ENCODE measurements at places on chromosomes 7 and 10. TPM values are rescaled to one million over a fixed set of nuclear protein-coding genes. Genes with fewer than 3 reads are reported as not detected.

Gene FAM24B
- total RNA-seq = 6.8 TPM

Gene FXYD4
- 0.71 TPM for total RNA-seq

GRCh38 chr10:93081834-93082233 is 8.1 kb downstream of the CYP26A1 start:
- DNase-seq = no peak

Gene PPP1R17
- total RNA-seq = not detected

DNA sequence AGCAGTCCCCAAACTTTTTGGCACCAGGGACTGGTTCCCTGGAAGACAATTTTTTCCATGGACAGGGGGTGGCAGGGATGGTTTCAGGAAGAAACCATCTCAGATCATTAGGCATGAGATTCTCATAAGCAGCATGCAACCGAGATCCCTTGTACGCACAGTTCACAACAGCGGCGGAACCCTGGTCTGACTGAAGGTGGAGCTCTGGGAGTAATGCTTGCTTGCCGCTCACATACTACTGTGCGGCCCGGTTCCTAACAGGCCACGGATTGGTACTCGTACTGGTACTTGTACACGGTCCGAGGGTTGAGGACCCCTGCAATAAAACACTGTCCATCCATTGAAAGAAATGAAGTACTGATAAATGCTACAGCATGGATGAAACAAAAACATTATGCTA is 32.8 kb downstream of the MKRN1 start:
- DNase-seq = no peak

- DNase-seq = no peak
These were observed 81.5 kb upstream of the PDGFA start for GRCh38 chr7:601036-601594.

GRCh38 chr10:72292223-72292691 is 18.5 kb downstream of the DDIT4 start:
- peak; percentile 91 for DNase-seq

Gene CRTAC1
- 0.20 TPM for total RNA-seq

Gene ARMC3
- total RNA-seq = 2.6 TPM

Gene CNNM1
- not detected for total RNA-seq

Gene SUMF2
- total RNA-seq = 173 TPM

GRCh38 chr10:45063591-45064231 is 63.0 kb downstream of the ZNF22 start:
- no peak for DNase-seq

DNA sequence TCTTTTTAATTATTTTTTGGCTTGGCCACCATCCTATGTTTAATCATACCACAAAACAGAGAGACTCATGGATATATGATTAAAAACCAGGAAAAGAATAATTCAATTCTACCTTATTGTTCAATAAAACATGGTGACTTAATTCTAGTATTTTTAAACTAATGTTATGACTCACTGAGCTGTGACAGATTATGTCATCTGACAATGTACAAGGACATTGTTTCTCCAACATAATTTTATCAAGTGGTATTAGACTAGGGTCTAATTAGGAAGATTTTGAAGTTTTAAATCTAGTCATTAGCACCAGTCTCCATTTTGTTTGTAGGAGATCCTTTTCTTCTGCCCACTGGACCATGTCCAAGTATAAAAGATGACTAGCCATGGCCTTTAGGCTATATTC is 199.3 kb upstream of the MDFIC start:
- DNase-seq = no peak

Gene FFAR4
- total RNA-seq = not detected

DNA sequence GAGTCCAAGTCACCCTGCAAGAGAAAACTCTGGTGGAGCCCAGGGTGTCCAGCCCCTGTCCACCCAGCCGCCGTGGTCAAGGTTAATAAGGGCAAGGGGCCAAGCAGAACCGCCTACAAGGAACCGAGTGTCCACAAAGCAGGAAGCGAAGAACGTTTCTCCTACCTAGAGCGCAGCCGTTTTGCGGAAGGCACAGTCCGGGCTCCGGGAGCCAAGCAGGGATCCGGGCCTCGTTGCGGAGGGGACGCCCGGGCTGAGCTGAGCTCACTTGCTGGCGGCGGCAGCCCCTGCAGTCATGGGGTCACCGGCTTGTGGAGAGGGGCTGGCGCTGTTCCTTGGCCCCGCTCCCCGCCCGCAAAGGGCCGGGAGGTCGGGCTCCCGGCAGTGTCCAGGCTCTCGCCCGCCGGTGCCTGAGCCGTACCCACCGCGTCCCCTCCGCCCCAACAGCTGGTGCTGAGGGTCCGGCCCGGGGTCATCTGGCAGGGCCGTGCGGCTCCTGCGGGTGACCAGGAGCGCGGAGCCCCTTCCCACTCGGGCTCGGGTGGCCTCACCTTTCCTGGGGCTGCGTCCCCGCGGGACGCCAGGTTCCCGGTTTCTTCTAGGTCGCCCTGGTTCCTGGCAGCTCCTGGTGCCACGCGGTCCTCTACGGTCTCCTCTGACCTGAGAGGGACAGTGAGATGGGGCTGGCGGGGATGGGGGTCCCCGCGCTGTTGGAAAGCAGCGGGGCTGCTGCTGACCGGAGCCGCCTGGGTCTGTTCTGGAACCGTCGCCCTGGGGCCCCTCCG is 14.0 kb upstream of the ZNF273 start:
- DNase-seq = no peak

Gene SHH
- total RNA-seq = 0.32 TPM

GRCh38 chr10:33441561-33441960 is 107.1 kb upstream of the NRP1 start:
- DNase-seq = no peak

DNA sequence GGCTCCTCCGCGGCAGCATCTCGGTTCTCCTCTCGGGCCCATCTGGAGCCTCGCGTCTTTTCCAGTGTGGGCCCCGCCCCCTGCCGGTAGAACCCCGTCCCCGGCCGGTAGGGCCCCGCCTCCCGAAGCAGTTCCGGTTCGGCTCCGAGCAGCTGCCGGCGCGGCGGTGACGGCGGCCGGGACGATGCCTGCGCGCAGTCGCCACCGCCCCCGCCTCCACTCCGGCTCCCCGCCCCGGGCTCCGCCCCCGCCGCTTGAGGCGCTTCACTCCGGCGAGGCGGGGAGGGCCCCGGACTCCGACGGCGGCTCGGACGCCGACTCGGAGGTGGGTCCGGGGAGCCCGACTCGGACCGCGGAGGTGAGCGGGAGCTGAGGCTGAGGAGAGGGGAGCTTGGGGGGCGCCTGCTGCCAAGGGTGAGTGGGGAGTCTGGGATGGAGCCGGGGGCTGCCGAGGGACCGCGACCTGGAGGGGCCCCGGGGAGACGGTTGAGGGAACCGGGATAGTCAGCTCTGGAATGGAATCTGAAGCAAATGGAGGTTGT is at the start of gene SAMD8:
SAMD8 (plus strand) TSS at position 292 of the 542 bp plus-strand sequence. CDS start 38,873 bp downstream, outside the sequence.
- DNase-seq = peak; percentile 86

- no peak for DNase-seq
These were observed 26.4 kb downstream of the YAE1 start for GRCh38 chr7:39592586-39592985.

DNA sequence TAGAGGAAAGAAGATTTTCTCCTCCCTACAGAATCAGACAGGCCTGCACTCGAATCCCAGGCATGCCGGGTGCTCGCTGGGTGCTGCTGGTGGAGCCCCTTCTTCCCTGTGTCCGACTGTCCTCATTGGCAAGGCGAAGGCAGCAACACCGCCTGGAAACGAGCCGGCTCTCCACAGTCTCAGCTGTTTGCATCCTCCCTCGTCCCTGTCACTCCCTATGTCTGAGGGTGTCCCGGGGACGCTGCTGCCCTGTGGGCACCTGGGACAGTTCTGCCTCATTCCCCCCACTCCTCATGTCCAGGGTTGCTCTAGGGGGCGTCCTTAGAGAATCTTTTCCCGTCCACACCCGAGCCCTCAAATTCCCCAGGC is 31.6 kb upstream of the TMEM72 start:
- DNase-seq = no peak

Gene GRM3
- not detected for total RNA-seq

Gene H2BK1
- total RNA-seq = 0.69 TPM

GRCh38 chr7:70042533-70042932 is 444.3 kb downstream of the AUTS2 start:
- DNase-seq = no peak

DNA sequence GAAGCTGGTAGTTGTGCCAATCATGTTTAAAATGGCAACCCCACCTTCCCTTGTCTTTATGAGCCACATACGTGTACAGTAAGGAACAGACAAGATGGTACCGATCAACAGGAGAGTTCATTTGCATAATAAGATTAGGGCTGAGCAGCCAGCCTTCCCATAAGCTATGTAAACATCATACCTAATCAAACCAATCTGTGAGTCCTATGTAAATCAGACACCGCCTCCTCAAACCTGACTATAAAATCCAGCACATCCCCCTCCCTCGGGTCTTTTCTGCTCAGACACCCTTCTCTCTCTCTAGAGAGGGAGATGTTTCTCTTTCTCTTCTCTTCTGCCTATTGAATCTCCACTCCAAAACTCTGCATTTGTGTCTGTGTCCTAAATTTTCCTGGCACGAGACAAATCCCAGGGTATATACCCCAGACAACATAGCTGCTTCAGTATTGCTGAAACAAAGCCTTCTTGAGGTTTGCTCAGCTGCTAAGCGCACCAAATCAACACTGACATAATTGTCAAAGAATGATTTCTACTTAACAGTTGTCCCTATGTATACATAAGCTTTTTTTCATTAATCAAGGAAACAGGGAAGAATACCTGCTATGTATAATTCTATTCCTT is 279.2 kb downstream of the THSD7A start:
- DNase-seq = no peak

Gene ACBD5
- 19.5 TPM for total RNA-seq

DNA sequence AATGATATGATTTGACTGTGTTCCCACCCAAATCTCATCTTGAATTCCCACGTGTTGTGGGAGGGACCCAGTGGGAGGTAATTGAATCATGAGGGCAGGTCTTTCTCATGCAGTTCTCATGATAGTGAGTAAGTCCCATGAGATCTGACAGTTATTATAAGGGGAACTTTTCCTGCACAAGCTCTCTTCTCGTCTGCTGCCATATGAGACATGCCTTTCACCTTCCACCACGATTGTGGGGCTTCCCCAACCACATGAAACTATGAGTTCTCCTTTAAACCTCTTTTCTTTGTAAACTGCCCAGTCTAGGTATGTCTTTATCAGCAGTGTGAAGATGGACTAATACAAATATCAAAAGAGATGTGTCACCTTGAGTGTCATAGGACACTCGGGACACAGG is 502.7 kb upstream of the PODXL start:
- no peak for DNase-seq

Gene TFR2
- 11.8 TPM for total RNA-seq

Gene HOGA1
- 1.6 TPM for total RNA-seq

DNA sequence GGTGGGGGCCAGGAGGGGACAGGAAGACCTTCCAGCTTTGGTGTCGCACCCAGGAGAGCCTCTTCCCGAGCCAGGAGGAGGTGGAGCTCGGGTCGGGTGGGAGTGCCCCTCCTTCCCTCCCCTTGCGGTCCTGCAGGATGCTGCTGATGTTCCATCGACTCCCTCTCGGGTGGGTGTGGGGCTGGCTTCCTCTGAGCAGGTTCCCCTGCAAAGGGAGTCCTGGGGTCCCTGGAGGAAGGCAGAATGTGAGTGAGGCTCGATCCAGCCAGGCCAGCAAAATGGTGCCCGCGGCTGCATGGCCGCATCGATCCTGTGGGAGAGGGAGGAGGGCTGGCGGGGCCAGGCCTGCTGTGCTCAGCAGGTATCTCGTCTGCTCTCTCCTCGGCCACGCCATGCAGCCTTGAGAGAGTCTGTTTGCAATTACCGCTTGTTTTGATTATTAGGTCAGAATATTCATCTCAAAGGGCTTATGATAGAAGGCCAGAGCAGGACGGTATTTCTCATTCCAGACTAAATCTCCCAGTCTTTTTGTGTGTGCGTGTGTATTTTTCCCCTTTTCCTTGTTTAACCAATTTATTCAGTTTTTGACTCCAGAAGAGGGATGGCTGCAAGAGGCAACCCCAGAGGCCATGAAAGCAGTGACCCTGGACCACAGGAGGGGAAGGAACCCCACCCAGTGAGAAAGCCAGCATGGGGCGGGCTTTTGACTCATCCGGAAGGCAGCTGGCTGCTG is 137.3 kb upstream of the ZMIZ1 start:
- DNase-seq = no peak

GRCh38 chr7:142356166-142356565 is 98.3 kb upstream of the PRSS58 start:
- DNase-seq = no peak

DNA sequence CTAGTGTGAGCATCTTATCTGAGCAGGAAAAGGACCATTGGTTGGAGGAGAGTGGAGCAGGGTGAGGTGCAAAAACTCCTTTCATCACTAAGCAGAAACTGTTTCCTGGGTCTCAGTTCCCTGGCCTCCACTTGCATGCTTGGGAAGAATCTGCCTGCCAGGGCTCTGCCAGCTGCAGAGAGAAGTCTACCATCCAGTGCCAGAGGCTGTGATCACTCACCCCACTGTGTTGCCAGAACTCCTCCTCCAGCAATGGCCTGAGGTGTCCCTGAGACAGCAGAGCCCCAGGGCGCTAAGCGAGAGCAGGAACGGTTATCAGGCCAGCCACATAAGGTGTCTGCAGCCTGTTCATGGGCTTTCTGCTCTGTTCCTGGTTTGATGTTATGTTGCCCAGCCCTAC is 991.4 kb downstream of the CCSER2 start:
- DNase-seq = no peak

- DNase-seq = no peak
These were observed 33.1 kb upstream of the TMEM26 start for GRCh38 chr10:61486251-61486650.

DNA sequence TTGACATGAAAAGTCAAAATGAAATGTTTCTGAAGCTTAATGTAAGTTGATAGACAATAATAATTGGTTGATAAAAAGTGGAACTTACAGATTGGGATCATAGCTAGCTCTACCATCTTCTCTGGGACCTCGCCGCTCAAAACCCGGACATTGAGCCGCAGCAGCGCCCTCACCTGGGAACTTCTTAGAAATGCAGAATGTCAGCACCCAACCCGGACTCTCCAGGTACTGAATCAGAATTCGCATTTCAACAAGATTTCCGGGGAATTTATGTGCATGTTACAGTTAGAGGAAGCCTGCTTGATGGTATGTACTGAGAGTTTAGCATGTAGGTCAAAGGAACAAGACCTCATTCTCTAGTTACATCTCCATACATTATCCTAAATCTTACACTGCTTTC is 36.7 kb upstream of the ABLIM1 start:
- peak; percentile 61 for DNase-seq

Gene AGR2
- total RNA-seq = 0.93 TPM

- no peak for DNase-seq
These were observed 25.7 kb downstream of the ELN start for GRCh38 chr7:74053589-74054186.
